ENCODE measurements at places on chromosomes 11 and 22.

- DNase-seq, result no peak
Measured at GRCh38 chr11:61516191-61516590, 7.6 kb downstream of the LRRC10B start.

DNA sequence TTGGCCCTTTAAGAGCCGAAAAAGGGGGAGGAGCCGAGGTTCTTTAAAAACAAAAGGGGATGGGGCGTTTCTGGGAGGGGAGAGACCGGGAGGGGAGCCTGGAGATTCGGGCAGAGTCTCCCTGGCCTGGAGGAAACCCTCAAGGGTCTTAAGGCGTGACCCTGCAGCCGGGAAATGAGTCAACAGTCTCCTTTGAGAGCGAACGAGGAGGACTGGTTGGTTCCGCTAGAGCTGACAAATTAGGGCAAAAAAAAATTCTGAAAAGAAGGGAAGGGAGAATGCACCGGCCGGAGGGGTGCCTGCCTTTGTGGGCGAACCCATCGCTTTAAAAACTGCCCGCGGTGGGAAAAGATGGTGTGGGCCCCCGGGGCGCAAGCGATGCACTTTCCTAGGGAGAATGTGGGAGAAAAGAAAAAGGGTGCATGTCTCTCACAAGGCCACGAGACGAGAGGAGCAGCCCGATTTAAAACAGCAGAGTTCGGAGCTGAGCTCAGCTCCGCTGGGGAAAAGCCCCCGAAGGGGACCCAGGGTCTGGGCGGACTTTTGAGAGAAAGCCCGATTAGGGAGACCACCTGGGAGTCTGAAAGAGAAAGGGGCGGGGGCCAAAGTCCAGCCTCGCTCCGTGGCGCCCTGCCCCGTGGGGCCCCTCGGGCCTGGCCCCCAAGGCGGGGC is 874 bp downstream of the ZFTA start:
- no peak for DNase-seq

- DNase-seq, result no peak
Measured at GRCh38 chr22:46102752-46103151, 47.6 kb upstream of the PPARA start.

- DNase-seq, result no peak
Measured at GRCh38 chr11:17780668-17781067, 46.1 kb downstream of the KCNC1 start.

DNA sequence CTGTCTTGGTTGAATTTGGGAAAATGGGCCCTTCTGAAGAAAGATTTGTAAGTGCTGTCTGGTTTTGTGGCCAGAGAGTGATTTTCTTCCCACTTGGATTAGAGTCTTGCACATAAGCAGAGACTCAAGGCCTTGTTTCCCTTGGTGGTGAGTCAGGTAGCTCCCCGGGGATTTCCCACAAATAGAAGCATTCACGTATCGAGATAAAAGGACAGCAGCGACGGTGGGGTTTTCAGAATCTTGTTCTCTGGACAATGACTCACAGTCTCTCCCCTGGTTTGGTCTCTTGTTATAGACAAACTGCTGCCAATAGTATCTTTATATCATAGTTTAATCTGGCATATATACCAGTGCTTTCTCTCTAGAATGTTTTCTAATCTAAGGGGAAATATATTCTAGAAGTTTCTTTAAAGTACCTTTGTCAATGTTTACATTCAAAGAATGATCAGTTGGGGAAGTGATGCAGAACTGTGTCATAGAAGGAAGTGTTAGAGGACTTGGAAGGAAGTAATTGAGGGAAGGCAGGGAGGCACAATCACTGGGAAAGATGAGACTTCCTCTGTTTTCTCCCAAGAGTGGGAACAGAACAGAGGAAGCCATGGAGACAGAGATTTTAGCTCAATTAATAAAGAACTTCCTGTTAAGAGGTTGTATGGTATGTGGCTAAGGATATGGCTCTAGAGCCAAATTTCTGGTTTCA is 18.1 kb downstream of the POLA2 start:
- DNase-seq, result no peak

DNA sequence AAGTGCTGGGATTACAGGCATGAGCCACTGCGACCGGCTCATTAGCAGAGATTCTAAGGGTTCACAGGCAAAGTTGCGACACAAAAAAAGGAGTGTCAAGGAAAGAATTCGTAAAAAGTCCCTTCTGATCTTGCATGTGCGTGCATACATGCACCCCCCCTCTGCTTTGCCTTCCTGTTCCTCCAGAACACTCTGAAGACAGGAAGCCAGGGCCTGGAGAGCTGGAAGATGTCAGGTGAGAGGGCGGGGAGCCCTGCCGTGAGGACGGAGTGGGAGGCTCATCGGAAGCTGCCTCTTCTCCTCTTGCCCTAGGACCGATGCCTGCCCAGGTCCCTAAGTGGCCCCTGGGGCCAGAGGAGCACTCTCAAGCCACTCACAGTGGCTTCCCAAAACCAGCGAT is 89.1 kb downstream of the LARGE1 start:
- no peak for DNase-seq

GRCh38 chr11:125390946-125391345 is 105.1 kb downstream of the FEZ1 start:
- no peak for DNase-seq

GRCh38 chr11:123362941-123363340 is 67.1 kb upstream of the GRAMD1B start:
- no peak for DNase-seq

DNA sequence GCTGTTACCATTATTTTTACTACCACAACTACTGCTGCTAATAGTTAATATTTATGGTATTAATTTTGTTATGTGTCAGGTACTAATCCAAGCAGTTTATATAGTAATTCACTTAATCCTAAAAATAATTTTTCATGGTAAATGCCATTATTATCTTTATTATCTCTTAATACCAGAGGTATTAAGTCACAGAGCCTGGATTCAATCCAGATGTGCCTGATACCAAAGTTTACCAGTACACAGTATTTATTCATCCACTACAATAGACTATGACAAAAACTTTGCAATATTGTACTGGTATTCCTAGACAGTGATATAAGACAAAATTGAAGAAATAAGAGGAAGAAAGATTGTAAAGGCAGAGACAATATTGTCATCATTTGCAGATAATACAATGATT is 24.5 kb downstream of the MAP6 start:
- no peak for DNase-seq

- no peak for DNase-seq
Measured at GRCh38 chr11:119797123-119797611, 68.2 kb upstream of the NECTIN1 start.

DNA sequence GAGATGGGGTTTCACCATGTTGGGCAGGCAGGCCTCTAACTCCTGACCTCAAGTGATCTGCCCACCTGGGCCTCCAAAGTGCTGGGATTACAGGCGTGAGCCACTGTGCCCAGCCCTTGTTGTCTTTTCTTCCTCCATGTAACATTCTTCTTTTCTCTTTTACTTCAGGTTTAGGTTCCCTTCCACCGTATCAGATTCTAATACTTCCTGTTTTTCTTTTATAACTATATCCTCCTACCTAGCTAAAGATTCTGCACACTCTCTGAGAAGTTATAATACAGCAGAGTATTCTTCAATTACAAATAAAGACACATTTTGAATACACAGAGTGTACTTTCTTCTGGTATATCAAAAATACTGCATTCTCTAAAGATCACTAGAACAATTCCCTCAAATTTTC is 33.2 kb upstream of the GAB2 start:
- no peak for DNase-seq

GRCh38 chr11:77698896-77699295 is 61.3 kb upstream of the CLNS1A start:
- no peak for DNase-seq

- no peak for DNase-seq
Measured at GRCh38 chr11:112542479-112542878, 281.8 kb upstream of the PLET1 start.

DNA sequence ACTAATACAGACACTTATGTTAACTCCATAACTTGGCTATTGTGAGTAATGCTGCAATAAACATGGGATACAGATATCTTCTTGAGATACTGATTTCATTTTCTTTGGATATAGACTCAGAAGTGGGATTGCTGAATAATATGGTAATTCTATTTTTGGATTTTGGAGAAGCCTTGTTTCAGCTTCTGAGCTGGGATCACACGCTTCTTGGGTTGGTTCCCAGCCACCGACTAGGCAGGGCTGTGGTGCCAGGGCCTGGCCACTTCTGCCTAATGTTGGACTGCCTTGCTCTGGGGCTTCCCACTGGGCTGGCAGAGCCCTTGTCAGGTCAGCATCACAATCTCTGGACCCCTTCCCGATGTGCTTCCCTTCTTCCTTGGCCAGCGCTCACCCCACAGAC is 14.0 kb upstream of the MCHR1 start:
- DNase-seq, result no peak

GRCh38 chr22:47245786-47246185 is 483.3 kb downstream of the TBC1D22A start:
- no peak for DNase-seq

DNA sequence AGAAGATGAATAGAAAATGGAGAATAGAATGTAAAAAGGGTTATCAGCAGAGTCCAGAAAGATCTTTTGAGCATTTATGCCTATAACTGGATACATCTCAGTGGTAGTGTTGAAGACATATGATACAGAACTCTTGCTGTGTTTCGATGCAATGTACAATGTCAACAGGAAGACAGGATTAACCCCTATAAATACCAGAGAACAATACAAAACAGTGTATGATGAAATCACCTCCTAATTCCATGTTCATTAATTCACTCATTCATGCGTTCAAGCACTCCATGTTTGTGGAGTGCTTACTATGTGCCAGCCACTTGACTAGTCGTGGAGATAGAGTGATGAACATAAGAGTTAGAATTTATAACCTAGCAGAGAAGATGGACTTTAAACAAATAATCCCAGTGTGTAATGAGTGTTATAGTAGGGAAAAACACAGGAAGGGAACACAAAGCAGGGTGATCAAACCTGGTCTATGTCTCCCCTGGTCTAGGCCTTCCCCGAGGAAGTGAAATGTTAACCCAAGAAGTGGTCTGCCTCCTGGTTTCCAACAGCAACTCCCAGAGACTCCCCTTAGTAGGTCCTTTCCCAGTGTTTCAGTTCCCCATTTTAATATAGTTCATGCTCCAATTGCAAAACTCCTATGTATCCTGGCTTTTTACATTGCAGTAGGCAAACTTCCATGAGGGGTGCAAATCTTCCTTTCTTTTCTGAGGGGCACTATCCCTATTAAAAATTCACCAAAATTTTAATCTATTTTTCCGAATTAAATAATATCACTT is 9.1 kb upstream of the SESN3 start:
- no peak for DNase-seq

DNA sequence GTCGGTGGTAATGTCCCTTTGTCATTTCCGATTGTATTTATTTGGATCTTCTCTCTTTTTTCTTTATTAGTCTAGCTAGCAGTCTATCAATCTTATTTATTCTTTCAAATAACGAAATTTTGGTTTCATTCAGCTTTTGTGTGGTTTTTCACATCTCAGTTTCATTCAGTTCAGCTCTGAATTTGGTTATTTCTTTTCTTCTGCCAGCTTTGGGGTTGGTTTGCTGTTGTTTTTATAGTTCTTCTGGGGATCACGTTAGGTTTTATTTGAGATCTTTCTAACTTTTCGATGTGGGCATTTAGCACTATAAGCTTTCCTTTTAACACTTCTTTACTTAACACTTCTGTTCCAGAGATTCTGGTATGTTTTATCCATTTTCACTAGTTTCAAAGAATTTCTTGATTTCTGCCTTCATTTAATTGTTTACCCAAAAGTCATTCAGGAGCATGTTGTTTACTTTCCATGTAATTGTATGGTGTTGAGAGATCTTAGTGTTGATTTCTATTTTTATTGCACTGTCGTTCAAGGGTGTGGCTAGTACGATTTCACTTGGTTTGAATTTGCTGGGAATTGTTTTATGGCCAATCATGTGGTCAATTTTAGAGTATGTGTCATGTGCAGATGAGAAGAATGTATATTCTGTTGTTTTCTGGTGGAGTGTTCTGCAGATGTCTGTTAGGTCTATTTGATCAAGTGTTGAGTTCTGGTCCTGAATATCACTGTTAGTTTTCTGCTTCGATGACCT is 7.7 kb upstream of the SCGB1D1 start:
- DNase-seq, result no peak

GRCh38 chr11:31449040-31449439 is 60.4 kb downstream of the IMMP1L start:
- no peak for DNase-seq

GRCh38 chr11:46520971-46521745 is 72.7 kb downstream of the AMBRA1 start:
- DNase-seq, result no peak

GRCh38 chr22:26610996-26611395 is 6.8 kb downstream of the CRYBB1 start:
- DNase-seq, result no peak

DNA sequence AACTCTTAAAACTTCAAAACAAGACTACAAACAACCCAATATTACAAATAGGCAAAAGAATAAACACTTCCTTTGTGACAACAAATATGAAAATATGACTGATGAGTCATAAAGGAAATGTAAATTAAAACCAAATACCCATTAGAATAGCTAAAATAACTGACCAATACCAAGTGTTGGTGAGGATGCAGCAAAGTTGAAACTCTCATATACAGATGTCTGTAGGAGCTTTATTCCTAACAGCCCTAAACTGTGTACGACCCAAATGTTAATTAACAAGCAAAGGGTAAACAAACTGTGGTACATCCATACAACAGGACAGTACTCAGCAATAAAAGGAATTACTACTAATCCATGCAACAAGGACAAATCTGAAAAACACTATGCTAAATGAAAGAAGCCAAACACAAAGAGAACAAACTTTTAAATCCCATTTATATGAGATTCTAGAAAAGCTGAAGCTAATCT is 43.0 kb downstream of the MAPK1 start:
- no peak for DNase-seq

GRCh38 chr22:38403812-38404211 is 51.2 kb downstream of the KCNJ4 start:
- no peak for DNase-seq

DNA sequence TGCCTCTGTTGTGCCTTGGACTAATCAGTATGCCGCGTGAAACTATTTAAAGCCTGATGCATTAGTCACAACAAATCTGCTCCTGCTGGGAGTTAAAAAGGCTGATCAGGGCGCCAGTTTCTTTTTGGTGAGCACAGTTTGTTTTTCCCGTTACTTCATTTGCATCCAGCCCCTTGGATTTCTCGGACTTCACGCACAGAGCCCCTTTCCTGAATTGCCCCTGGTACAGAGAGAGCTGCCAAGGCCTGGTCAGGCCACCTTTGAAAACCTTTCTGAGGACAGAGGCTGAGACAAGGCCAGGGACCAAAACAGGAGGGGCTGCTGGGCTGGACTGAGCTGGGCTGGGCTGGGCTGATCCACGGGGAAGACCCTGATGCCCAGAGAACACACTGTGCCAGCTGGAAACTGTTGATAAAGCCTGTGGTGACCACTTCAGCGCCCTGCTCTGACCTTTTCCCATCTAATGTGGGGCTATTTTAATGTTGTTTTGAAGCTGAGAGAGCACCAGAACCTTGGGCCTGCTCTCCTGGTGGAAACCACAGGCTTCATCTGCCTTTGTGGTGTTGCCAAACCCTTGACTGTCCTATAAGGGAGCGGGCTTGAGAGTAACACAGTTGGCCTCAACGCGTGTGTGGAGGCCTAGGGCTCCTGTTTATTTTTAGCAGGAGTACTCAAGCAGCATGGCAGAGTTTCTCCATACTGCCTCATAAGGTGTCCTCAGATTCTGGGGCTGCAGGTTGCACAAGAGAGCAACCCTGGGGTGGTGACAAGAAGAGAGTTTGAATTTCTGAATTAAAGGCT is 44.2 kb downstream of the NAV2 start:
- DNase-seq, result no peak
